Osteocyte (in vitro differentiated cells): ENCODE measurements at places on chromosomes 2 and 18. TPM values are rescaled to one million over a fixed set of nuclear protein-coding genes. Genes with fewer than 3 reads are reported as not detected.

DNA sequence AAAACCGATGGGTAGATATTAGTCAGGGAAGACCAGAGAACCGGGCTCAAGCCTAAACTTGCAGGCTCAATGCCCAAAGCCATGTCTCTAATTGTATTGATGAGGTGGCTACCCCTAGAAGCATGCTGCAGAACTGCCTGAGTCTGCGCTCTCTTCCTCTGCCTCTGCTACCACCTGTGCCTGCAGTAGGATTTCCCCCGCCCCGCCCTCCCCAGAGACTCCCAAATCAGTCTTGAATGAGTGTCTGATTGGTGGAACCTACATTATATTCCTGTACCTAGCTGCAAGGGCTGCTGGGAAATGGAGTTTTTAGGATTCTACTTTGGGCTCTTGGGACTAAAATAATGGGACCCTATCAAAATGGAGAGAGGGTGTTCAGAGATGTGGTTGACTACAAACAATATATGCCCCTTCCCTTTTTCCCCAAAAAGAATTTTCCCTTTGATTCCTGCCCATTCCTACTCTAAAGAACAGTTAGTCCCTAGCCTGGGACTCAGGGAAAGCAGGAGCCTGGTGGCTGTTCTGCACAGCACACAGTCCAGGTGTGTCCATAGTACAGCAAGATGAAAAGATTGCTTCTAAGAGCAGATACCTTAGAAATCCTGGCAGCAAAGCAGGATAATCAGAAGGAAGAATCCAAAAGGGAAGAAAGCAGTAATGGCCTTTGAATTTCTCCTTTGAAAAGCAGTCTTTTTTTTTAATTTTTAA lies 12.5 kb downstream of the GRP start:
- H3K4me1 ChIP-seq, result no peaks in the 10 kb centered on the region
- no peak for DNase-seq
- H3K27ac ChIP-seq, result no peak overlapping the region
- peaks cover 68% of the 10 kb centered on the region for H3K27me3 ChIP-seq

Gene ACMSD
- total RNA-seq, result not detected in 2 replicates

DNA sequence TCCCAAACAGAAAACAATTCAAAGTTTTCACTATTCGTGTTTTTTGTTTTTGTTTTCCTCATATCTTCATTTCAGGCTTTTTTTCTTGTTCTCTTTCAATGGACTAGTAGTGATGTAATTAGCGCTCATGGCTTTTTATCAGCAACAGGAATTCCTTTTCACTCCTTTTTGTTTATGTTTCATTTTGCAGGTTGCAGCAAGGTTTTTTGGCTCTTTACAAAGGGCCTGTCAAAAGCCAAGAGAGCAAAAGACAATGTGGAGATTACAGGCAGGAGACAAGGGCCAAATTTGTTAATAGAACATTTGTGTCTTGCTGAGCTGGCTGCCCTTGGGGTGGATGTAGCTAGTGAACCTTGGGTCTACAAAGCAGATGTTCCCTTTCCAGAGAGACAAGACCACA lies 467.4 kb upstream of the CDH20 start:
- no peaks in the 10 kb centered on the region for H3K36me3 ChIP-seq
- H3K27ac ChIP-seq, result no peak overlapping the region
- peaks cover 32% of the 10 kb centered on the region for H3K27me3 ChIP-seq
- H3K4me3 ChIP-seq, result no peak overlapping the region

- H3K4me3 ChIP-seq, result no peak overlapping the region
- DNase-seq, result no peak
- H3K27me3 ChIP-seq, result no peaks in the 10 kb centered on the region
These were observed 122.1 kb downstream of the MGAT5 start for GRCh38 chr2:134375935-134376334.

- H3K4me3 ChIP-seq, result no peak overlapping the region
- H3K36me3 ChIP-seq, result peaks cover 2% of the 10 kb centered on the region
- no peak for DNase-seq
- H3K4me1 ChIP-seq, result peaks cover 17% of the 10 kb centered on the region
- no peaks in the 10 kb centered on the region for H3K27me3 ChIP-seq
These were observed 12.5 kb downstream of the HDLBP start for GRCh38 chr2:241302759-241303651.

DNA sequence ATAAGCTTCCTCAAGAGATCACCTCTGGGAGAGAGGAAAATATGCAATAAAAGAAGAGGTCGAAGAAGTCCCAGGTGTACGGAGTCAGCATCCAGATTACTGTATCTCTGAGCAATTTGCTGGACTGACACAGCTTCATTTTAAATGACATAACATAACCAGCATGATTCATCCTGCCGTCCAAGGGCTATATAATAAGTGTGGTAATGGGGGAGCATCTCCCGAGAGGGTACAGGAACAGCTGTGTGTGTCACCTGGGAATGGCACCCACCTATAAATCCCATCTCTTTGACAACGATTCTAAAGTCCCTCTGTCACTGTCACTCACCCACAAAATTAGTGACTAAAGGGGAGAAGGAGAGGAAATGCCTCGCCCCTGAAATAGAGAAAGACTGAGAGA lies 19.3 kb upstream of the FZD7 start:
- peaks cover 13% of the 10 kb centered on the region for H3K4me1 ChIP-seq
- H3K27me3 ChIP-seq, result no peaks in the 10 kb centered on the region
- no peak overlapping the region for H3K27ac ChIP-seq
- no peak for DNase-seq

GRCh38 chr18:48539406-48540250 lies 797 bp downstream of the CTIF start:
- H3K4me3 ChIP-seq, result peak overlapping the region; percentile 92
- H3K4me1 ChIP-seq, result peaks cover 57% of the 10 kb centered on the region
- H3K27me3 ChIP-seq, result no peaks in the 10 kb centered on the region
- peak; percentile 88 for DNase-seq

DNA sequence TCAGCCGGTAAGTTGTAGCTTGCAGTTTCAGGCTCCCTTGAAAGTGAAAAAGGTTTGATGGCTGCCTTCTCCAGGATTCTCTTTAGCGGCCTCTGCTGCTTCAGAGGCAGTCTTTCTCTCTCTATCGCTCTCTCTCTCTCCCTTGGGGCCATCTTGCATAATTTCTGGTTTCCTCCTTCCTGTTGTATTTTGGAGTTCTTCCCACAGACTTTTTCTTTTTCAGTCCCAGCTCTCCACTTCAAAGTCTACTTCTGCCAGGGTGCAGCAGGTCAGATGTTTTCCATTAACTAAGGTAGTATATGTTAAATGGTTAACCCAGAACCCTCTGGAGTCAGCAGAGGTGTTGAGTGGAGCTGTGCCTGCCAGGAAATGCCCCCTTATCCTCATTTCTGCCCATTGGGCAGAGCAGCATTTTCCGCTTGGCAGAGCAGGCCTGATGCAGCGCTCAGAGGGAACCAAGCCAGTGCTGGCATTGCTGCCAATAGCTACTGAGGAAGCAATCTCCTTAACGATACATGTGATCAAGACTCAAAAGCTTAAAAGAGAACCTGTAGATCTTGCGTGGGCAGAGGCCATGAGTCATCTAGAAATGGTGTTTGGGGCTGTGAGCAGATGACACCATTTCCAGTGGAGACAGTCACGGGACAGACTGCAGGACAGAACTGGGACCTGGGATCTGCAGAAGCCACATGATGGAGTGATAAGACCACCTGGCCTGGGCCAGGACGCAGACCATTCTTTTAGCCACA lies 20.8 kb downstream of the DBI start:
- peak overlapping the region; percentile 56 for H3K27ac ChIP-seq
- peaks cover 9% of the 10 kb centered on the region for H3K4me1 ChIP-seq
- no peak overlapping the region for H3K4me3 ChIP-seq
- no peak for DNase-seq

GRCh38 chr2:221492636-221493035 lies 79.5 kb downstream of the EPHA4 start:
- H3K4me1 ChIP-seq, result peaks cover 2% of the 10 kb centered on the region
- H3K27ac ChIP-seq, result no peak overlapping the region
- no peaks in the 10 kb centered on the region for H3K27me3 ChIP-seq

DNA sequence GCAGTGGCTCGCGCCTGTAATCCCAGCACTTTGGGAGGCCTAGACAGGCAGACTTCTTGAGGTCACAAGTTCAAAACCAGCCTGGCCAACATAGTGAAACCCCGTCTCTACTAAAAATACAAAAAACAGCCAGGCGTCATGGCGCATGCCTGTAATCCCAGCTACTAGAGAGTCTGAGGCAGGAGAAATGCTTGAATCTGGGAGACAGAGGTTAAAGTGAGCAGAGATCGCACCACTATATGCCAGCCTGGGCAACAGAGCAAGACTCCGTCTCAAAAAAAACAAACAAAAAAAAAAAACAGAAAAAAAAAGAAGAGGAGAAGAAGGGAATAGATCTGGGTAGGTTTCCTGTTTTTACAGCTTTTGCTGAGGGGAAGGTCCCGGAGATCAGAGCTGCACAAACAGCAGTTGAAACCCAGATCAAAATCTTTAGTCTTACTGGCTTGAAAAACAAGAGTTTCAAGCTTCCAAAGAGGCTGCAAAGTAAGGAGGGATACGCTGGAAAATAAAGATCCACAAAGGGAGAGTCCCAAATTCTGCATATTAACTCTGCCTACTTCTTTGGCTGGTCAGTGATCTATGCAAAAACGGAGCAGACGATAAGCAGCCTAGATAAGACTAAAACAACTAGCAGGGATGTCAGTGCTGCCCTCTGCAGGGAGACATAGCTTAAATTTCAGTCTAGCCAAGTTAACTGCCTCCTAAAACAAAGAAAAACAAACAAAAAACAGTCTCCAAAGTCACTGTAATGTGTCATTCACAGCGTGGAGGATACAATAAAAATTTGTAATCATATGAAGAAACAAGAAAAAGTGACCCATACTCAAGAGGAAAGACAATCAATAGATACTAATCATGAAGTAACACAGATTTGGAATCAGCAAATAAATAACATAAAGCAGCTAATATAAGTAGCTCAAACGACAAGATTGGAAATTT lies 74.1 kb downstream of the TLK1 start:
- H3K4me3 ChIP-seq, result no peak overlapping the region
- peak overlapping the region; percentile 77 for H3K27ac ChIP-seq
- H3K4me1 ChIP-seq, result peaks cover 27% of the 10 kb centered on the region
- peaks cover 20% of the 10 kb centered on the region for H3K36me3 ChIP-seq

Gene LYPD1
- 0.18 and 0.19 TPM in 2 replicates for total RNA-seq

DNA sequence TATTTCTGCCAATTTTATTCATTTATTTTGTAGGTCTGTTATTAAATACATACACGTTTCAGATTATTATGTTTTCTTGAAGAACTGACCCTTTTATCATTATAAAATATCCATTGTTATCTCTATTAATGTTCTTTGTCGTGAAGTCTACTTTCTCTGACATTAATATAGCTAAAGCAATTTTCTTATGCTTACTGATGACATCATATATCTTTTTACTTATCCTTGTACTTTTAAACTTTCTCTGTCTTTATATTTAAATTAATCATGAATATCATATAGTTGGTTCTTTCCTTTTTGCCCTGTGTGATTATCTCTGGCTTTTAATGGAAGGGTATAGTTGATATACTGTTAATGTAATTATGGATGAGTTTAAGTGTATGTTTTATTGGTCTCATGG lies 36.5 kb upstream of the SLC9A2 start:
- H3K27me3 ChIP-seq, result peaks cover 16% of the 10 kb centered on the region
- no peak for DNase-seq
- H3K27ac ChIP-seq, result no peak overlapping the region
- H3K4me3 ChIP-seq, result no peak overlapping the region
- H3K4me1 ChIP-seq, result no peaks in the 10 kb centered on the region

DNA sequence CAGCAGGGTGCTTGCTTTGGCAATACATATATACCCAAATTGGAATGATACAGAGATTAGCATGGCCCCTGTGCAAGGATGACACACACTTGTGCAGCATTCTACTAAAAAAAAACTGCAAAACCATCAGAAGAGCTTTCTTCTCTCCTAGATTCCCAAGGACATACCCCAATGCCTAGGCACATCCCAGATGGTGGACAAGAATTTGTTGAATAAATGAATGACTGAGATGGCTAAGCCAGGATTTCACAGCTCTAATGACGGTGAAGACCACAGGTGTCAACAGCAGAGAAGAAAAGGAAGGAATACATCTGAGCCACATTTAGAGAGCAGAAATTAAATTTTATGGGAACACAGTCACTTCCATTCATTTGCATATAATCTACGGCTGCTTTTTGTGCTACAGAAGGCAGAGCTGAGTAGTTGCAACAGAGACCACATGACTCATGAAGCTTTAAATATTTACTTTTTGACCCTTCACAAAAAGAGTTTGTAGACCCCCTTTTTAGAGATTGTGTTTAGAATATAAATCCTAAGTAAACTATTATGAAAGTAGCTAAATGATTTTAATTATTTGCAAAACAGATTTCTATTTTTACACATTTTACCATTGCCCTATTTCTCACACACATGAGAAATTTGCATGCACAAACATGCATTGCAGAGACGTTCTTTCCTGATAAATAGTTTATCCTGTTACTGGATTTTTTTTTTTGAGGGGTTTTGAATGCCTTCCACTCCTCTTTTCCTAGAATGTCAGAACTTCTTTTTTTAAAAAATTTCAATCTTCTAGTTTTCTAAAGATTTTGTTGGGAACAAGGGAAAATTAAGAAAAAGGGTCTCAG lies 119.0 kb downstream of the PMAIP1 start:
- H3K36me3 ChIP-seq, result no peaks in the 10 kb centered on the region
- no peak overlapping the region for H3K4me3 ChIP-seq
- H3K27me3 ChIP-seq, result no peaks in the 10 kb centered on the region
- no peak for DNase-seq

DNA sequence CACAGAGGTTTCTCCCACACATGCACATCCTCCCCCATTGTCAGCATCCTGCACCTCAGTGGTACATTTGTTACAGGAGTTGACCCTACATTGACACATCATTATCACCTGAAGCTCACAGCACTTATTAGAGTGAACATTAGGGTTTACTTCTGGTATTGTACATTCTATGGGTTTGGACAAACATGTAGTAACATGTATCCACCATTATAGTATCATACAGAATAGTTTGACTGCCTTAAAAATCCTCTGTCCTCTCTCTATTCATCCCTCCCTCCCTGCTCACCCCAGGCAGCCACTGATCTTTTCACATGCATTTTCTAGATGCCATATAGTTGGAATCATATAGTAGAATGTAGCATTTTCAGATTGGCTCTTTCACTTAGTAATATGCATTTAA lies 53.5 kb downstream of the NXPH2 start:
- H3K4me3 ChIP-seq, result no peak overlapping the region
- no peaks in the 10 kb centered on the region for H3K27me3 ChIP-seq
- no peak overlapping the region for H3K27ac ChIP-seq

Gene PRSS56
- not detected in 2 replicates for total RNA-seq

Gene CYP26B1
- 0.89 and 1.3 TPM in 2 replicates for total RNA-seq

DNA sequence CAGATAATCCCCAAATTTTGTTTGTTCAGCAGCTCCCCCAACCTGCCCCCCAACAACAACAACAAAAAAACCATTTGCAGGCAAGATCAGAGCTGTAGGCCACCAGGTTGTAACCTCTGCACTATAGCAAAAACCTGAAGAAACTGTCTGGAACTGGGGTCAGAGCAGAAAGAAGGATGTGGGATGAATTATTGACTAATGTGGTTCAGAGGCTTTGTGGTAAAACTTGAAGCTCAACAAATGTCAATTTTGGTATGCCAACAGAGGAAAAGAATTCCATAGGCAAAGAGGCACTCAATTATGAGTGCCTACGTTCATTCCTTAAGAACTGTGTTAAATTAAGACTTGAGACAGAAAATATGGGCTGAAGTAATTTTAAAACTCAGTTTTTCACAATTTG lies 255.1 kb downstream of the STK39 start:
- peaks cover 18% of the 10 kb centered on the region for H3K36me3 ChIP-seq
- no peaks in the 10 kb centered on the region for H3K27me3 ChIP-seq
- peaks cover 11% of the 10 kb centered on the region for H3K4me1 ChIP-seq
- H3K27ac ChIP-seq, result no peak overlapping the region
- no peak overlapping the region for H3K4me3 ChIP-seq
- DNase-seq, result no peak
